ENCODE measurements at places on chromosomes 3 and 15.
A peak's percentile ranks its signal among the peaks of the same experiment; 100 is the strongest.

GRCh38 chr3:141646760-141647561 is 91.1 kb upstream of the RNF7 start:
- DNase-seq: no peak

GRCh38 chr3:197592361-197593045 is 36.7 kb upstream of the BDH1 start:
- DNase-seq: no peak

GRCh38 chr15:45777781-45778180 is 143.0 kb downstream of the SQOR start:
- no peak for DNase-seq

DNA sequence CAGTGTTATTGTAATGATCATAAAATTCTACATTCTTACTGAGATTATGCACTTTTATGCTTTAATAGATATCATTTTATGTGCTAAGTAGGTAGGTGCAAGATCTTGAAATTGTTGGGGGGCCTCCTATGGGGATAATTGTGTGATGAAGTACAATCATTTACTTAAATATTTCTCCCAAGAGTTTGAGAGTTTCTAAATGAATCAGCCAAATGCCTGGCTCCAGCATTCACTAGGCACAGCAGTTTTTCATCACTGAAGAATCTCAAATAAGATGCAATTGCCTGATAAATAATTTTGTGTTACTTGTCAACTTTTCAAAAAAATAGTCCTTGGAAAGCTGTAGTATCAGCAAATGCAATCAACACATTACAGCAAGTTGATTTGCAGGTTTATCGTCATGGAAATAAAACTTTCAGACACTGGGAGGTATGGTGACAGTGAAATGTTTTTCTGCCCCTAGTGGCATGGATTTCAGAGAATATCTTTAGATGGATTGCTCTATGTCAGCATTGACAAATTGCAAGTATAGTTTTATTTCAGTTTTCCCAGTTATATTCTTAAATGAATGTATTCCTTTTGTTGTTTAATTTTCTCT is 167.1 kb downstream of the NEK11 start:
- DNase-seq: no peak

- no peak for DNase-seq
Measured at GRCh38 chr3:66179793-66180192, 41.0 kb upstream of the SLC25A26 start.

- DNase-seq: no peak
Measured at GRCh38 chr3:170513642-170514041, 72.2 kb downstream of the SLC7A14 start.

DNA sequence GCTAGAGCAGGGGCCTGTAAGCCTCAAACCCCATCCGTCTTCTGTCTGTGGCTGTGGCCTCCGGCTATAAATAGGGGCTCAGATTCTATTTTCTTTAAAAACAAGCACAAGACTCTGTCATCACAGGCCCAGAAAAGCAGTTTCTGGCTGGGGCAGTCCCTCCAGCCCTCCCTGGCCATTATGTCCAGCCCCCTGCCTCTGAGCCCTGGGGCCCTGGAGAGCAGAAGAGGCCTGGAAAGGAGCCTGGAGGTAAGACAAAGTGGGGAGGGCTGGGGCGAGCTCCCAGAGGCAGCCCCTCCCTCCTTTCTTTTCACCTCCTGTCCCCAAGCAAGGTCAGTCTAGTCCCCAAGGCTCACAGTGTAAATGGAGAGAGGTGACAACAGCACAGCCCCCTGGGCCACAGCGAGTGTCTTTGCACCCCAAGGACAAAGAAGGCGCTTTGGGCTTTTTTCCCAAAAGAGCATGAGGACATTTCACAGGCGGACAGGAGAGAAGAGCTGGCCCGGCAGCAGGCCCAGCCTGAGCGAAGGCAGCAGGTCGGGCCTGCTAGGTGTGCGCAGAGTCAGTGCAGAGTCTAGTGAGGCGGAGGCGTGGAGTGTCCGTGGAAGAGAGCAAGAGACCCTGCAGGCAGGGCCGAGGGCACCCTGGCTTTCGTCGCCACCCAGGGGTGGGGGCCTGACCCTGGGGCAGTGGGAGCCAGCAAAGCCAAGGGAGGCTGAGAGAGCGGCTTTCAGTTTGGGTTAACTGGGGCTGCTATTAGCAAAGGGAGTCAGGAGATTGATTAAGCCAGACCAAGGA is 188.3 kb downstream of the TBC1D2B start:
- DNase-seq: no peak

GRCh38 chr3:172673210-172673679 is 37.6 kb downstream of the NCEH1 start:
- DNase-seq: peak; percentile 42

- no peak for DNase-seq
Measured at GRCh38 chr3:182978387-182978786, 2.0 kb downstream of the DCUN1D1 start.

- no peak for DNase-seq
Measured at GRCh38 chr3:98594628-98595324, 1.4 kb upstream of the CPOX start.

DNA sequence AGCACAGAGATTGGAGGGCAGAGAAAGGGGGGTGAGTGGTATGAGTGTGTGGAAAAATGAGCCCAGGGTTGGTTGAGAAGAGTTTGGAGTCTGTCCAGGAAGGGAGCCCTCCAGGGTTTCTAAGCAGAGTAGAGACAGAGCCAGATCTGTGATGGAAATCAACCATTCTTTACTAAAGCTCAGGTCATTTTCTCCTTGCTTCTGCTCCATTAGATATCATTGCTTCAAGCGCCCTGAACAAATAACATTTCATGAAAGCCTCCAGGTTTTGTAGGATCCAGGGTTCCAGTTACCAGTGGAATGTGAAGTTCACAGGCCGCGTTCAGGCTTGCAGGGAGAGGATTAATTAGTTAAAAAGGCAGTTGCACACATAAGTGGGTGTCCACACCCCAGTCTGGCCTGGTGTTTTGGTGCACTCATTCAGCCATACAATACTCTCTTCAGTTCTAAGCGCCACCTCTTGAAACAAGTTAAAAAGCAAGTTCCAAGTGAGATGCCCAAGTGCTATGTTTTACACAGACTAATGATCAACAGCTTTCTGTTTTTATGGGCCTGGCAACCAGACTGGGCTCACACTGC is 16.4 kb upstream of the BOC start:
- no peak for DNase-seq

GRCh38 chr15:63369781-63370180 is 11.9 kb downstream of the CA12 start:
- DNase-seq: no peak

- DNase-seq: no peak
Measured at GRCh38 chr3:127717357-127718244, 44.8 kb downstream of the ABTB1 start.

DNA sequence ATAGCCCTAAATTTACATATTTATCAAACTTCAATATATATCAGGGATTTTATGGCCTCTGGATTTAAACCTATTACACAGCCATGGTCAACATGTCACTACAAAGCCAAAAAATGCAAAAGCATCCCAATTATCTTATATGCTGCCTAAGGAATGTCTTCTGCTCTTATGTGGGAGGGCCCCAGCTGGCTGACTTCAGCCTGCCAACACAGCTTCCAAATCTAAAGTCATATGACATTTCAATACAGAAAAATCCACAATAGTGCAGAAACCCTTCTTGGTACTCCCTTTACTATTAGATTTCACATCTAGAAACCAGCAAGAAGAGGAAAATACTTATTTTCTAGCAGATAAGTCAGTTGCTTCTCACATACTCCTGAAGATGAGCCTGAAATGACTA is 6.4 kb downstream of the PFN2 start:
- DNase-seq: no peak

DNA sequence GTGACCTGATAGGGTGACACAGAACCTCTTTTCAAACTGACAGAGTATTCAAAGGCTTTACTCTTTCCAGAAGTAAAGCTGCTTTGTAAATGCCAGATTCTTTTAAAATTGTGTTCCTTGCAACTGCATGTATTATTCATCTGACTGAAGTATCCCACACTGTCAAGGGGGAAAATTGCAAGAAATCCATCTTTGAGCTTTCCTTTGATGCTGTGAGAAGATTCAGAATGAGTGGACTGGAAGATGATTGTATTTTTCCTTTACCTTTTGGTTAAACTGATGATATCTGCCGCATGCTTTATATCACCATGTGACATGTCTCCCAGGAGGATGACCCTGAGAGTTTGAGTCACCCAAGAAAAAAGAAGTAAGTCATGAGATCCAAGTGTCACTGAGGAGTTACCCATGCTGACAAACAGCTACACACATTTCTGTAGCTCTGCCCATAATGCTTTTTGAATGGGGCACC is 250.8 kb upstream of the CBLB start:
- DNase-seq: no peak

DNA sequence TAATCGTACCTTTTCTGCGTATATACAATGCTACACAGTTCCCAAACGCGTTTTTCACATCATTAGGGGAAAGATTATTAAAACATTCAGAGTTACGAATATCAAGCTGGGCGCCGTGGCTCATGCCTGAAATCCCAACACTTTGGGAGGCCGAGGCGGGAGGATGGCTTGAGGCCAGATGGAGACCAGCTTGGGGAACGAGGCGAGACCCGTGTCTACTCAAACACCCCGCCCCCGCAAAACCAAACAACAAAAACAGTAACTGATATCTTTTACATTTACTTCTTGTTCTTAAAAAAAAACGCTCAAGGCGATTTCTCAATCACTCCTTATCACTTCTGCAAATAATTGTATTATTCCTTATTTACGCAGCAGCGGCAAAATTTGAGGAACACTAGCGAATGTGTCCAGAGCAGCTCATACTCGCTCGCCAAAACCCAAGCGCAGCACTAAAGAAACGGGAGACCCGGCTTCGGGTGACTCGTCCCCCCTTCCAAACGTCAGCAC is 1.2 kb downstream of the ZBTB11 start:
- no peak for DNase-seq

DNA sequence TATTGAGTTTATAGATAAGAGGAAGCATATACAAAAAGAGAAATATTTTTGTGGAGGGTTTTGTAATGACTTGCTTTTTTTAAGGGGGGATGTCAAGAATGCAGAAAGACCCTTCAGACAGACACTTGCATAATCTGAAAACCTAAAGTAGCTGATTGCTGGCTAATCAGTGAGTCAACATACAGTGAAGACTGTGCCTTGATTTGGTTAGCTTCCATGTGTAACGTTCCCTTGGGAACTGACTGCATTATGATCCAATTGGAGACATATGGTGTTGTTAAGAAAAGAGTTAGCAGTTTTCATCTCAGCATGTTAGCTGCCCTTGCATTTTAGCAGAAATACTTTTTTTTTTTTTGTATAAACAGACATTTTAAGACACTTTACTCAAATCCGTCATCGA is 483.2 kb downstream of the RBMS3 start:
- no peak for DNase-seq

- DNase-seq: no peak
Measured at GRCh38 chr3:25420147-25420546, 7.9 kb upstream of the RARB start.

GRCh38 chr3:122502941-122503340 is 11.8 kb downstream of the KPNA1 start:
- DNase-seq: no peak

- no peak for DNase-seq
Measured at GRCh38 chr15:72857331-72858063, 73.9 kb upstream of the ADPGK start.

DNA sequence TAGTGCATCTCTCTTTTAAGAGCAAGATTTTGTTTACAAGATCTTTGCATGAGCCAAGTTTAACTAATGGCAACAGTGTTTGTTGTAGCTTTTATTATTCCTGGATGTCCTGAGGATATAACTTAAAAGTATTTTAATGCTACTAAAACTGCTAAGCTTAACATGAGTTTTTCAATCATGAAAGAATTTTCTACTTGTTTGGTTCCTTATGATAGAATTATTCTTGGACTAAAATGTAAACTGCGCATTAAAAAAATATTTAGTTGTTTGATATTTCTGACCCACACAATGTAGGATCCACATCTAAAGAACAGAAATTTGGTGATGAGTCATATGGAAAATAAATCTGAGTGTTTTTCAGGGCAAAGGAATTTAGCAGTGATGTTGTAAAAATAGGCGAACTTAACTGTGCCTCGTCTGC is 70.8 kb downstream of the RAP2B start:
- DNase-seq: no peak

DNA sequence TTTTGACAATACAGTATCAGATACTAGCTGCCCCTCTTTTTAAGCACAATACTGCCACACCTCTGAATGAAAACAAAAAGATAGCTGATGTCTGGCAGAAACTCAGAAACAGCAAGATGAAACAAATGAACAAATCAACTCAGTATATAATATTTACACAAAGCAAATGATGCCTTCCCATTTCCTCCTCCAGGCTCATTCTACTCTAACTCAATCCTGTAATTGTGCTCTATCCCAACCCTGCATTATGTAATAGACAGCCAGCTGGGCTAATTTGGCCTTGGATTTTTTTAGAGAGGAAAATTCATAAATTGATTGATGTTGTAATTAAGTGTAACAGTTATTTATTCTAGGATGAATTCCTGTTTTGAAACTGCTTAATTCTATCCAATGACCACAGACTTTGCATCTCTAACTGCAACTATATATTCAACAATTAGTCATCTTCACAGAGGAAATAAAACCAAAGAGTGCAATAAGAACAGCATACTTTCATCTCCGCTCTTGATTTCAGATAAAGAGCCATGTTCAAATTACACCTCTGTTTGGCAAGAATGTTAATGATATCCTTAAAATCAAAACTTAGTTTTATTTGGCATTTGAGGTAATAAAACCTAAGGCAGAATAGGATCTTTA is 6.1 kb downstream of the ATG3 start:
- no peak for DNase-seq

DNA sequence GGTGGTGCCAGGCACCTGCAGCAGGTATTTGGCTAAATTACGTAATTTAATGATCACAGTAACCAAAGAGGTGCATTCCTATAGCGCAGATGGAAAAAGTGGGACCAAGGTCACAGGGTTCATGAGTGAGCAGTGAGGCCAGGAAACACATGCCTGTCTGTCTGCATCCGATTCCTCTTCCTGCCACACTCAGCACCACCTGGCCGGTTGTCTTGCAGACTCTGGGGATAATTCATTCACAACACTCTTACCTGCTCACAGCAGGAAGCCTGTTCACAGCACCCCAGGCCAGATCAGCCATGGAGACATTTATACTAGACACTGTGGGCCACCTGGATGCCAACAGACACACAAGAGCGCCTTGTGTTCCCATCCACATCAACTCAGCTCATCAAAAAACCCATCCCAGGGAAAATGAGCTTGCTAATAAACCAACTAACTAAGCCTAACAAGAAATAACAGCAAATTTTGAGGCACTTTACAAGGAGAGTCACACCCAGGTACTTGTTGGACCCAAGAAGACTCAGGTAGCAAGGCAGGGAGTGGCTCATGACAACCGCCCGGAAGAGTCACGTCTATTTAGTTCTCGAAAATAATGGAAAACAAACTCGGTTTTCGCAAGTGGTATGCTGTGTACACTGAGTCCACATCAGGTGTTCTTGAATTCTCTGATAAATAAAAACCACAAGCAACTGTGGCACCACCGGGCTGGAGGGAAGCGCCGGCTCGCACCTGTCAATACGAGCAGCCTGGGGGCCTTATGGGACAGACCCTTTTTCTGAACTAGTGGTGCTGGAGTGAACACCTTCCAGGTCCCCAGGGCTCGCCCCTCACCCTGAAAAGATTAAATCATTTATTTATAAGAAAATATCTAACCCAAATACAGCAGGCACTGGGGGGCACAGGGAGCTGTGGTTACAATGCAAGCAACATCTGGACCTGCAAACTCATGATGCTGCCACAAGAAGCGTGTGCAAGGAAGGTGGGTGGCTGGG is 40.5 kb downstream of the FAM174B start:
- DNase-seq: no peak

All from NCI-H187 (cell line).